ENCODE measurements at places on chromosomes 7 and 10. TPM values are rescaled to one million over a fixed set of nuclear protein-coding genes. Genes with fewer than 3 reads are reported as not detected.

GRCh38 chr7:81460250-81461045 is 309.4 kb downstream of the HGF start:
- DNase-seq, result no peak

DNA sequence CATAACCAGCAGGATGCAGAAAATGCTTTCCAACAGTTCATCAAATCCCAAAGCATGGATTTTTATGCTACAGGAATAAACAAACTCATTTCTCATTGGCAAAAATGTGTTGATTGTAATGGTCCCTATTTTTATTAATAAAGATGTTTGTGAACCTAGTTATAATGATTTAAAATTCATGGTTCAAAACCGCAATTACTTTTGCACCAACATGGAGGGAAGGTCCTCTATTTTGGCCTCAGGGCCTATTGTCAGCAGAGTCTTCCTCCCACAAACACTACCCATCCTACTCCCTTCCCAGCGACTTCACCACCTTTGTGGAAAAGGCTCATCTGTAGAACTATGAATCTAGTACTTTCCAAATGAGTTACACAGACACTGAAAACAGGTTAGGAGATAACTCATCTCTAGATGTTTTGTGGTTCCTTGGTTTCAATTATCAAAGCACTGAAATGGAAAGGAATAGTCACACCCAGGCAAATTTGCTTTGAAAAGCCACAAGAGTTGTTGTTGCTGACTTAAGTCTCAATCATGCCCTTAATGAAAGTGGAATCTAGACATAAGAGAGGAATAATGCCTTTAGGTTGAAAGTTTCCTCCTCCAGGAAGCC is 59.4 kb upstream of the FRMD4A start:
- DNase-seq, result no peak

Gene TWIST1
- 22.9 TPM for total RNA-seq

Gene FAM25G
- not detected for total RNA-seq

DNA sequence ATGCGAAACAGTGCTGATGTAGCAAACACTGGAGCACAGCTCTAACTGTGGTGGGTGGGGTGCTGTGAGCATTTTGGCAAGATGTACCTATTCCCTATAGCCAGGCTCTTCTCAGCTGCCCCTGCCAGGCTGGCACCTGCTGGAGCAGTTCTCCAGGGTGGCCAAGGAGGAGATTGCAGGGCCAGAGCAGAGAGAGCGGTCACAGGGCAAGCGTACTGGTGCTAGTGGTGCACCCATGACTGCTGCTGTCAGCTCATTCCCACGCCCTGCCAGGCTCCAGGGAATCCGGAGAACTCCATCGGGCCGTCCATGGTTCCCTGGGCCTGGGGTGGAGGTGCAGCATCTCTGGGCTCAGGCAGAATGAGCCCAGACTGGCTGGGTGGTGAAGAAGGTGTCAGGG is 2.1 kb downstream of the COL13A1 start:
- no peak for DNase-seq

DNA sequence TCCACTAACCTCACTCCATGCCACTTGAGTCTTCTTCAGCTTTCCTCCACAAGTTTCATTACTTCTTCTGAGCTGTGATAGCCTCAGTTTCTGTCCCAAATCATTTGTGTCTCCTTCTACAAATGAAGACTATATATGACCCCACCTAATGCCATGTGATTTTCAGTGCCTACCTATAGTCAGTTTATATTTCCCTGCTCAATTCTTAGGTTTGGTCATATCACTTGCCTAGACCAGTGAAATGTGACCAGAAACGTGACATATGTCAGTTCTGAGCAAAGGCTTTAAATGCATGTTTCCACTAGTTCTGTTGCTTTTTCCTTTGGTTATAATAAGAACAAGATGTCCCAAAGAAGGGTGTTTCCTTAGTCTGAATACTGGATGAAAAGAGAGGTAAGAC is 24.6 kb upstream of the REEP3 start:
- no peak for DNase-seq

DNA sequence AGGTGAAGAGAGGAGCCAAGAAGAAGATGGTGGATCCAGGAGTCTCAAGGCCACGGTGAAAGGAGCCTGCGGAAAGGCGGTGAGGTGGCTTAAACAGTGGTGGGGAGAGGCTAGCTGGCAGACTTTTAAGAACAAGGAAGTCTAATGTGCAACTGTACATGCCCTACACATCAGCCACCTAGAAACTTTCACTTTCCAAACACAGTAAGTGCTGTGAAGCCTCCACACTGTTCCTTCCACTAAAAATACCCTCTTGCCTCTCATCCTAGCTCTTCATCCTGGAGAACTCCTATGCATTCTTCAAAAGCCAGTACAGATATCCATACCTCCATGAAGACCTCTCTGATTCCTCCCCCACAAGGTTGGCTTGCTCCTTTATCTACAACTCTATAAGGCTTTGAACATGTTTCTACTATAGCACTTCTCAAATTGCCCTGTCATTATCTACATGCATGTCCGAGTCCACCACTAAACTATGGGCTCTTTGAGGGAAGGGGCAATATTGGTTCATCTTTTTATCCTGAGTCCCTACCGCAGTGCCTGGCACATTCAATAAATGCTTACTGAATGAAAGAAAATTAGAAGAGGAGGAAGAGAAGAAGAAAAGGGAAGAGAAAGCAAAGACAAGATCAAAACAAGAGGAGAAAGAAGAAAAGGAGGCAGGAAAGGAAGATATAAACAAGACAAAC is 54.2 kb downstream of the DNAJC12 start:
- no peak for DNase-seq

- DNase-seq, result no peak
Observed at GRCh38 chr10:12387561-12388210, 38.3 kb downstream of the CAMK1D start.

Gene NEUROD6
- not detected for total RNA-seq

Gene NUTM2B
- total RNA-seq, result 0.21 TPM

- no peak for DNase-seq
Observed at GRCh38 chr10:29843143-29843542, 208.4 kb upstream of the SVIL start.

Gene ZNF736
- total RNA-seq, result 42.7 TPM

Gene TMEM209
- 18.6 TPM for total RNA-seq

DNA sequence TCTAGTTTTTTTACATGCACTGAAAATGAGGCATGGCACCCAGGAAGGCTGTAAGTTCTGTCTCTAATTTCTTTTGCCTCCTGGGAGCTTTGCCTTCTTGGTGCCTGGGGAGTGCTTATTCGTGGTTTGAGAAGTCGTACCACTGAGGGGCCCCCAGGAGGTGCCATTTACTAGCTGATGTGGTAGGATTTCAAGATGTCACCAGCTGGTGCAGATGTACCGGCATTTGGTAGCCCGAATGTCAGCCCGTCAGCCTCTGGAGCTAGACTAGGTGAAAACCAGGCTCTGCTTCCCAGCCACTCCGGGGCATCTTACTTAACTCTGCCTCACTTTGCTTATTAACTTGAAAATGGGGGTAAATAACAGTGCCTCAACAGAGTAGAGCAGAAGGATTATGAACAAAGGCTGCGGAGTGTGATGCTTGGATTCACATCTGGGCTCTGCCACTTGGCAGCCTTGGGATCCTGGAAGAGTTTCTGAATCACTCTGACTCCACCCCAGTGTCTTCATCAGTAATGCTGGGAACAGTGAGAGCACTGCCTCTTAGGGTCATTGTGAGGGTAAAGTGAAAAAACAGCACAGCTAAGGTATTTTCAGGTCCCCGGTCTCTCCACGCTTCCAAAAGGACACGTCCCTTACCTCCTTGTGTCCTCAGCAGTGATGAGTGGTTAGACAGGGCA is 31.4 kb upstream of the BTBD16 start:
- DNase-seq, result no peak

Gene NKX2-3
- 0.11 TPM for total RNA-seq

DNA sequence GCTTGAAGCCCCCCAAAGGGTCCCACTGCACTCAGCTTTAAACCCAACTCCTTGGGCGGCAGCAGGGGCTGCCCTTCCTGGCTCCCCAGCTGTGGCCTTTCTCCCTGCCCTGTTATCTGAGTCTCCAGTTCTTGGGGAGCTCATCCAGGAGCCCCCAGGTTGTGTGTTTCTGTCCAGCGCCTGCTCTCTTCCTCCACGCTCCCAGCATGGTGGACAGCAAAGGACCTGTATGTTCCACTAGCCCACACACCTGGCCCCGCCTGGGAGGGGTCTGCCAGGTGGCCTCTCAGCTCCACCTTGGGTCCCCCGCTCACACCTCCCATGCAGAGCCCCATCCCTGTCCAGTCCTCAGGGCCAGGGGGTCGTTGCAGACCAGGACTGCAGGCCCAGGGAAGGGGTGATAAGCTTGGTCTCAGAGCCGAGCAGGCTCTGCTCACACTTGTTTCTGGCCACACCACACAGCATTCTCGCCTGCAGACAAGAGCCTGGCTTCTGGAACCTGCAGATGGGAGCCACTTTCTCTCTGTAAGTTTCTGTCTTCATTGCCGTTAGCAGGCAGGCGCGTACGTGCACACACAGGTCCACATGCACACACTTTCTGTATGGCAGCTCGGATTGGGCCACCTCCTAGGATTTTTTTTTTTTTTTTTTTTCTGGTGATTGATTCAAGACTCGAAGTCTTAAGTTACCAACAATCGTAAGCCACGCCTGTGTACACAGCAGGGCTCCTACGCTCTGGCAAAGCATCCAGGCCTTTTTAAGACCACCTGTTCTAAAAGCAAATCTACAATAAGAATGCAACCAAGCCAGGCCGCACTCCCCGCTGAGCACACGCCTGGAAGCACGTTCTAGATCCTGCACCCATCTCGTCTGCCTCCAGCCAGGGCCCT is 104.6 kb downstream of the CYTH3 start:
- DNase-seq, result no peak

Gene NAT16
- not detected for total RNA-seq

DNA sequence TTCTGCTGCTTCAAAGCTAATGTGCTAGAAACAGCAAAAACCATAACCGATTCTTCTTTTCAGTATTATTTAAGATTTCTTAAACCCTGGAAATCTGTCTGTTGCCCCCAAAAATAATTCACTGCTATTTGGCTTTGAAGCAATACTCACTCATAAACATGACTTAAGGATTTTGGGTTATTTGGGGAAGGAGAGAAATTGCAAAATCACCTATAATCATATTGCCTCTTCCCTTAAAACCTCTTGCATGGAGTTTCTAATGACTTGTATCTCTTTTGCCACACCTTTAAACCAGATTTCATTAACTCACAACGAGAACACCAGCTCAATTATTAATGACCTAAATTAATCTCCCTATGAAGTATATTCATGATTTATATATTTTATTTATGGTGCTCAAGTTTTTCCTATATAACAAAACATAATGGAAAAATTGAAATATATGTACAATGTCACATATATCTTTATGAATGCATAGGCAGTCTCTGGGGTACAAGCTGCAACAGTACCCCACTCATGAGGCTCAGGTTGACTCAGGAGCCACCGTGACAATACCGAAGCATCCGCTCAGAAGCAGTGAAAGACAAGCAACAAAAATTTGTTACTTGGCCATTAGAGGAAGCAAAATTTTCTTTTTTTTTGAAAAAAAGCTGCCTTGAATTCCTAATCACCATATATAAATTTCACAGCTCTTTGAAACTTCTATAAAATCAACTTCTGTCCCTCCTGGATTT is 3.0 kb downstream of the NAMPT start:
- no peak for DNase-seq

Gene TRA2A
- total RNA-seq, result 86.5 TPM

Gene JCAD
- total RNA-seq, result 52.0 TPM

Gene RET
- 2.7 TPM for total RNA-seq

Gene GIMAP4
- total RNA-seq, result 43.9 TPM

GRCh38 chr7:30927040-30927439 is 15.4 kb downstream of the AQP1 start:
- DNase-seq, result no peak

Gene SPDYE2B
- not detected for total RNA-seq

Gene GJC3
- total RNA-seq, result not detected

DNA sequence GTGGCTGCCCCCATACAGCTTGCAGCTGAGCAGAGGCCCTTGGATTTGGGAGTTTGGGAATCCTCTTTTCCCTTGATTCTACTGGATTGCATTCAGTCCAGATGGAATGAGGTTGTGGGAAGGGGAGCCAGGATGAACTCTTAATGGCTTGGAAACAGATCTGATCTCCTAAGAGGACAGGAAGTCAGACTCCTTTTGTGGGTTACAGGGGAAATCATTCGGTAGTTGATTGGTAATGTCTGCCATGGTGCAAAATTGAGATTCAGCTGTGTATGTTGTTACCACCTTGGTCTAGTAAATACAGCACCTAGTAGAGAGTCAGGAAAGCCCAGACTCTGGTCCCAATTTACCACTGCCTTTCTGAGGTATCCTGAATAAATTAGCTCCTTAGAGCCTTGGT is 144.2 kb upstream of the TNRC18 start:
- no peak for DNase-seq

- no peak for DNase-seq
Observed at GRCh38 chr10:95262763-95263518, 27.9 kb downstream of the PDLIM1 start.

- DNase-seq, result no peak
Observed at GRCh38 chr10:119706521-119707278, 19.1 kb upstream of the INPP5F start.

DNA sequence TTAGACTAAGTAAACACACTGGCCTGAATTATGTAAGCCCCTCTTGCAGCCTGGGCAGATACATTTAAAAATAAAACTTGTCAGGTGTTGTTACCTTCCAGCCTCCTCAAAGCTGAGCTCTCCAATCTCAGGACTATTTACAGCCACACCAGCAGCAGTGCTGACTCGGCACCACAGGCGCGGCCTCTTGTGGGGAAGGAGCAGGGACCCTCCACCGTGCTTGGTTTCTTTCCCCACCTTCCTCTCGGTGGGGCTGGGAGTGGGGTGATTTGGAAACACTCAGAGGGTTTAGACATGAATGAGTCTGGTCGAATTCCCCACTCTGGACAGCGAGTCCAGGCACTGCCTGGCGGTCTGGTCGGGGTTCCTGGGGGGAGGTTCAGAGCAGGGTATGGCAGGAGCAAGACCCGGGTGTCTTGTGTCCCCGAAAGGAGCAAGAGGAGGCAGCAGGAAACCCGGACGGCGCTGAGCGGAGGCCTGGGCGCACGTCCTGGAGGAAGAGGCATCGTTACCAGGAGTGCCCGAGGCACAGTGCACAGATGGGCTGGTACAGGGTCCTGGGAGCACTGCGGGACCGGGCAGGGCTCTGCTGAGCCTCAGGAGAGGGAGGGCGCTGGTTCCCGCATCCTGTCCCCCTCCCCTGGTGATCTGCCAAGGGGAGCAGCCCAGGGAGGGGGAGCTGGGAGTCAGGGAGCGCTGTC is 29.2 kb upstream of the CFAP46 start:
- DNase-seq, result no peak

Gene PNLIPRP2
- not detected for total RNA-seq

DNA sequence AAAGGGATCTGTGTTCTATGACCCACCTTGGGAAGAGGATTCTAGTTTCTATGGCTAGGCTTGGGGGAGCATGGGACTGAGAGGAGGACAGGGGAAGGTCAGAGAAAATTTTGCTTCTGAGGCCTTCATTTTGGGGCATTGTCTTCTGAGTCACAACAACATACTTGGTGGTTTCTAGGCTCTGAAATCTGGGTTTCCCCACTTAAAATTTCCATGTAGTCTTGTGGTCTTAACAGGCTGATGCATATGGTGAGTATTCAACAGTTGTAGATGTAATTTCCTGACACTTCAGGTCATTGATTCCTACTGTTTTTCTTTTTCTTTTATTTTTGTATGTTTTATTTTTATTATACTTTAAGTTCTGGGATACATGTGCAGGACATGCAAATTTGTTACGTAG is 88.5 kb downstream of the ANKRD7 start:
- DNase-seq, result no peak

Data from urinary bladder (tissue), 4 donors.